ENCODE measurements at places on chromosomes 3 and 15.

- DNase-seq: no peak
Observed at GRCh38 chr3:151989621-151990020, 116.2 kb downstream of the SUCNR1 start.

- DNase-seq: no peak
Observed at GRCh38 chr3:62361824-62362223, 11.5 kb downstream of the FEZF2 start.

DNA sequence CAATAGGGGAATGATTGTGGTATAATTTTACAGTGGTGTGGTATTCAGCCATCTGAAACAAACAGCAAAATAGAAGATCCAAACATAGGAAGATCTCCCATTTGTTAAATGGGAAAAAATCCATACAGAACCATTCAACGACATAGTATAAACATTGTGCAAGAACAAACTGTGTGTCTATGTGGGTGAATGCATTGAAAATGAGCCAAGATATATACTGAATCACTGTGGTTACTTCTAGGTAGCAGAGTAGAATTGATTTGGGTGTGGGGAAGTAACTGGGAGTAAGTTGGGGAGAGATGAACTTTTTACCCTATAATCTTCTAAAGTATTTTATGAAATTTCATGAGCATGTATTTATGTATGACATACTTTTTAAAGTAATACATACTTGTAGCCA is 123.1 kb upstream of the UMPS start:
- no peak for DNase-seq

GRCh38 chr3:13188181-13188779 is 115.1 kb upstream of the IQSEC1 start:
- no peak for DNase-seq

- no peak for DNase-seq
Observed at GRCh38 chr15:80121546-80121945, 31.3 kb upstream of the FAH start.

DNA sequence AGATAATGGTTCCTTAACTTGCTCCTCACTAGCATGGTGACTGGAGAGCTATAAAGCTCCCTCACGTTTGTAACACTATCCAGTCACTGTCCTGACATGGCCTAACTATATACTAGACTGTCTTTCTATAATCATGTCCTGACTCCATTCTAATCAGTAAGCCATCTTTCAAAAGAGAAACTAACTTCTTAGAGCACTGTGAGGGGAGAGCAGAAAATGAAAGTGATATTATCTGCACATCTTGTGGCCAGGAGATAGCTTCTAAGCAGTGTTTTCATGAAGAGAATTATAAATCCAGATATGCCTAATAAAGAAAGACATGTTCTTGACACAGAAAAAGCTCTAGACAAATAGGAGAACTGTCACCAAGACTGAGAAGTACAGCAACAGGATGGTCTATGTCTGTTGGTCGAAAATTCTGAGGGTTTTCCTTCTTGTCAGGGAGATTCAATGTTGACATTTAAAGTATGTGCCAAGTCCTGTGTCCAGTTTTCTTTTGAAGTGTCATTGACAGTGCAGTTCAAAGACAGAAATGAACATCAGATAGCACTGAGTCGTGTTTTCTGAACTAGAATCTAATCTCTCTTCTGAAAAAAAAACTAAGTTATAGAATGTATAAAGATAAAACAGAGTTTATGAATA is 230.6 kb upstream of the PEX5L start:
- DNase-seq: no peak

- no peak for DNase-seq
Observed at GRCh38 chr15:68326711-68327354, 49.3 kb downstream of the FEM1B start.

- no peak for DNase-seq
Observed at GRCh38 chr3:154775821-154776548, 304.1 kb upstream of the MME start.

All from left colon (tissue), 2 donors.